ENCODE measurements at places on chromosomes 3 and 15.

- DNase-seq, result no peak
Measured at GRCh38 chr3:167437428-167438139, 36.3 kb downstream of the SERPINI2 start.

DNA sequence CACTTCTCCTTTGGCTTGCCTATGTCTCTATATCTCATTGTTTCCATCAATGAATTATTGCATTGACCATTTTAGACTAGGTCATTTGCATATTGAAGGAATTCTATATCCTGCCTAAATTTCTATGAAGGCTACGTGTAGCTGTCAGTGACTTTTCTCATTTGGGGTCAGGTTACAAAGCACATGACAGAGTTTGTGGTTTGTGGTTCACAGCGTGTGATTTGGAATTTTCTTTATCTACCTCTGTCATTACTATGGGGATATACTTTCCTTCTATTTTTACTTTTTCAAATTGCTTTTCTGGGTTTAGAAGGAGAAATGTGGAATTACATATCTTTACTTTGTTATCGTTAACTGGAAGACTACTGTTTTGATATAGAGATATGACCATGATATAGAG lies 317.3 kb upstream of the CFAP20DC start:
- no peak for DNase-seq

- no peak for DNase-seq
Measured at GRCh38 chr15:93088981-93089726, at the start of gene RGMA. Gene RGMA (minus strand): TSS chr15:93089211. CDS start chr15:93088932, 279 bp downstream.

GRCh38 chr3:147007736-147008245 lies 398.6 kb downstream of the ZIC4 start:
- DNase-seq, result no peak

Measured in AG09319 (cell line).